NCI-H2081 (cell line): ENCODE measurements at places on chromosomes 16 and 17.

- DNase-seq, result no peak
Measured at GRCh38 chr17:83129676-83130075, 50.3 kb downstream of the METRNL start.

DNA sequence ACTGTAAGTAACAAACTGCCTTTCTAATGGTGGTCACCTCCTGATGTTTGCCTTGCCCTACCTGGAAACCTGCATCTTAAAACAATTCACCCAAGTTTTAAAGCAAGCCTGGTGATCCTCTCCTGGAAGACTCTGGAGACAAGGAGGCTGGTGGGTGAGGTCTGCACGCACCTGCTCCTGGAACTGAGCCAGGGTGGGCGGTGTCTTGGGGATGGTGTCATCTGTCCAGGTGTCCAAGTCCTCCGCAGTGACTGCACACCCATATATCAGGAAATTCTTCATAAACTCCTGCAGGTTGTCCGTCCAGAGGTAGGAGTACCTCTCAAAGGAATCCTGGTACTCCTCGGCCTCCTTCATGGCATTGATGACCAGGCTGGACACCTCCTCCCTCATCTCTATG, 44.9 kb downstream of the DNAH17 start:
- no peak for DNase-seq

GRCh38 chr17:14161419-14161818, 75.2 kb downstream of the CDRT15 start:
- DNase-seq, result no peak

DNA sequence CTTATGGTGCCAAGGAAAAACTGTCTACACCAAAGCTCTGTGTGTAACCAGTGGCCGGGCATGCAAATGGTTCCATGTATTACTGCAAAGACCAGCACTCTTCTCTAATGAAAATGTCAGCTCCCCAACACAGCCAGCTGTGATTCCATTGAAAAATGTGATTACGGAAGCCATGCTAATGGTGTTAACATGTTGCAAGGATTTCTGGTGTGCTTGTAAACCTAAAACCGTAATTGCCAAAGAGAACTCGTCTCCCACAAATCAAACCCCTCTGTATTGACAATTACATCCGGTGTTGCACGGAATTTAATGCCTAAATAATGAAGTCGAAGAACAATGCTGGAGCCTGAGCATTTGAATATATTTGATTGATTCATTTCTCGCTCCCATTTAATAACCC, 351.7 kb downstream of the NPIPA8 start:
- DNase-seq, result no peak

DNA sequence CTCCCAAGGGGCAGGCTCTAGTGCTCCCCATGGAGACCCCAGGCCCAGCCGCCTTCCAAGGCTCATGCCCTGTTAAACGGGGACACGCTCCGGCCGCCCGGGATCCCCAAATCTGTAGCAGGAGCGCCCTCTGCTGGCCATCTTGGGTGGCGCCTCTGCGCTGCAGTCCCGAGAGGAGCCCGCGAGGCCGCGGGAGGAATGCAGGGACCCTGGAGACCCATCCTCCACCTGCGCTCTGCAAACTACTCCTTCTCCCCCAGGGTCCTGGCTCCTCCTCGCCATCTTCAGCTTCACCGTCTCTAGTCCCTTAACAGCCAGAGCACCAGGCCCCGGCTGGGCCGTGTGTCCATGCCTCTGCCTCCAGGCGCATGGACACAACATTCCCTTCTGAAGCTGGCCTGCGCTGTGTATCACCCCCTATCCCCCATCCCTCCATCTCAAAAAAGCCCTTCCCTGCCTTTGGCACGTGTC, 23.6 kb upstream of the KRT17 start:
- peak; percentile 85 for DNase-seq

- no peak for DNase-seq
Measured at GRCh38 chr17:50637829-50638605, 3.3 kb downstream of the ABCC3 start.

DNA sequence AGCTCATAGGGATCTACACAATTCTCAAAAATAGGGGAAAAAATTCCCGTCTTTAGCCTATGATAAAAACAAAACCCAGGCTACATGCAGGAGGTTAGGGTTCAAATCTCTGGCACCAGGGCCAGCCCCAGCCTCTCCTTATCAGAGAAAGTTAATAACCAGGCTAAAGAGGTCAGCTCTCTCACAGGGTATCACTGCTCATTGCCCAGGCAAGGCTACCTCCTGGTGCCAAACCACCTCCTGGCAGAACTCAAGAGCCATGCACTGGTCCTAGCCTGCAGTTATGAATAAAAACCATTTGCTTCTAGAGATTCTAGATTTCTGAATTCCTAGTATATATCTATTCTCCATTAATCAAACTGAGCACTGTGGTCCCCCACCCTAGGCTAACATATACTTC, 65.8 kb downstream of the CREBBP start:
- no peak for DNase-seq

GRCh38 chr16:48959204-48959603, 322.4 kb downstream of the CBLN1 start:
- DNase-seq, result no peak

DNA sequence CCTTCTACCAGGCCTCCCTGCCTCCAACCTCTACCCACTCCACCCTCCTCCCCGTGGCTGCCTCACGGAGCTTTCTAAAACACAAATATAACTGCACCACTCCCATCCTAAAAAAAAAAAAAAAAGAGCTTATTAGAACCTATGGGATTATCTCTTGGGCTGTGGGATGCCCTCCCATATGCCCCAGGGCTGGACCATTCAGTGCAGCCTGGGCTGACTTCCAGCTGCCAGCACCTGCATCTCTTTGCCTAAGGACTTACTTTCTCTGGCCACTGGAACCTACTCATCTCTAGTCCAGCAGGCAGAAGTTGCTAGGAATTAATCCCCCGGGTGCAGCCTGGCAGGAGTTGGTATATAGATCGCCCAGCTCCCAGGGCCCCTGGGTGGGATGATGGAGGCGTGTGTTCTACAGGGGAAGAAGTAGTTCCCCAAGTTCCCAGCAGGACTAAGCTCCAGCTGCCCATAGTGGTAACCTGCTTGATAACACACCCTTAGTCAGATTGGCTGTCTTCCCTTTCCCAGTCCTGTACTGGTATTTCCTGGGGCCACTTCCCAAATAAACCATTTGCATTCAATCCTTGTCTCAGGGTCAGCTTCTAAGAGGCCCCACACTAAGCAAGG, 10.3 kb downstream of the MPP3 start:
- DNase-seq, result no peak

- peak; percentile 6 for DNase-seq
Measured at GRCh38 chr17:20281860-20282259, 185.5 kb downstream of the LGALS9B start.

DNA sequence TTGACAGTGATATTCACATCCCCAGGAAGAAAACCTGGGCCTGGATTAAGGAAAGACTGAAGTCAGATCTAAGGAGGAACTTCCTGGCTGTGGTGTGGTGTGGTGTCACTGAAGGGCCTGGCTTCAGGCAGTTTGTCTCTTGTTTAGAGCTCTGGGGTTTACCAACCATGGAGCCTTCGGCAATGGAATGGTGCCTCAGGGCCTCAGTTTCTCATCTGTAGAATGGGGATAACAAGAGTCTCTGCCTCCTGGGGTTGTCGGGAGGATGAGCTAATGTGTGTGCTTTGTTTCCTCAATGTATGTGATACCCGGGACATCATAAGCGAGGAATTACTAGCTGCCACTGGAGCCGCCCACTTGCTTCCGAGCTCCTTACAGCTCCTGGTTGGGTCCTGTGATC, 12.7 kb downstream of the WNT3 start:
- no peak for DNase-seq

DNA sequence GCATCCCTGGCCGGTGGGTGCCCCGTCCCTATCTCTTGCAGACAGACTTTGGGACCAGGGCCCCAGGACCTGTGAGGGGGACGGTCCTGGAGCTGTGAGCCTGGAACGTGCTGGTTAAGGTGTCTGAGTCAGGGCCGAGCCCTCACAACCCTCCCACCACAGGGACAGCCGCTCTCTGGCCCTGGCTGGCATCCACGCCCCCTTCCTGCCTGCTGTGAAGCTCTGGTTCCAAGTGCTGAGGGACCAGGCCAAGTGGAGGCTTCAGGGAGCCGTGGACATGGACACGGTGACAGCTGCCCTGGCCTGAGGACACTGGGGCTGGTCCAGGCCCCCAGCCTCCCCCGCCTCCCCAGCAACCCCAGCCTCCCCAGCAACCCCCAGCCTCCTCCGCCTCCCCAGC, 6.6 kb downstream of the TSR3 start:
- no peak for DNase-seq

- DNase-seq, result no peak
Measured at GRCh38 chr16:67537636-67538591, 9.3 kb downstream of the RIPOR1 start.

DNA sequence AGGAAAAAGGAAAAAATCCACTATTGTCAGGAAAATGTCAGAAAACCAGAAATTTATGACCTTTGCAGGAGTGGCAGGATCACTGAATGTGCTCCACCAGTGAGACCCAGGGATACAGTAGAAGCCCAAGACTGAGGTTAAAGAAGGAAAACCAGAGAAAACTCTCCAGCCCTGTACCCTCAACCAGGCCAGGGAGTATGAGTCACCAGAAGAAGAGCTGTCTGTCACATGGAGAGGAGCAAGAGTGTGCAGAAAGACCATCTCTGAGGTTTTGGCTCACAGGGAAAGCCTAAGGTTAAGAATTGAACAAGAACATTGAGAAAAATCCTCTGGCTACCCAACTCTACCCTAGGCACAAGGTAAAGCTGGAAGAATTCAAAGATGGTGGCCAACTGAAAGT, 47.6 kb upstream of the MON1B start:
- DNase-seq, result no peak
